Ascending aorta (tissue), 2 donors: ENCODE measurements at places on chromosomes 7 and 10. TPM values are rescaled to one million over a fixed set of nuclear protein-coding genes. Genes with fewer than 3 reads are reported as not detected.
A peak's percentile ranks its signal among the peaks of the same experiment; 100 is the strongest.

SPDYE5 gene
- not detected for total RNA-seq

FXYD4 gene
- not detected for total RNA-seq

PILRA gene
- 25.8 TPM for total RNA-seq

TUBB8 gene
- not detected for total RNA-seq

RASA4B gene
- total RNA-seq = 143 TPM

KCND2 gene
- total RNA-seq = 0.21 TPM

CAMK1D gene
- total RNA-seq = 4.2 TPM

TMEM213 gene
- not detected for total RNA-seq

ZNF488 gene
- not detected for total RNA-seq

DYNC1I1 gene
- total RNA-seq = 13.2 TPM

H2BK1 gene
- not detected for total RNA-seq

CLDN4 gene
- total RNA-seq = 0.21 TPM

CUZD1 gene
- total RNA-seq = not detected

KIF11 gene
- not detected for total RNA-seq

GRCh38 chr7:97117372-97118188 is at the start of gene SDHAF3:
Gene SDHAF3, plus strand, starts transcription at chr7:97117698. Its CDS starts 26 bp downstream, at chr7:97117724.
- DNase-seq = peak; percentile 77

DNA sequence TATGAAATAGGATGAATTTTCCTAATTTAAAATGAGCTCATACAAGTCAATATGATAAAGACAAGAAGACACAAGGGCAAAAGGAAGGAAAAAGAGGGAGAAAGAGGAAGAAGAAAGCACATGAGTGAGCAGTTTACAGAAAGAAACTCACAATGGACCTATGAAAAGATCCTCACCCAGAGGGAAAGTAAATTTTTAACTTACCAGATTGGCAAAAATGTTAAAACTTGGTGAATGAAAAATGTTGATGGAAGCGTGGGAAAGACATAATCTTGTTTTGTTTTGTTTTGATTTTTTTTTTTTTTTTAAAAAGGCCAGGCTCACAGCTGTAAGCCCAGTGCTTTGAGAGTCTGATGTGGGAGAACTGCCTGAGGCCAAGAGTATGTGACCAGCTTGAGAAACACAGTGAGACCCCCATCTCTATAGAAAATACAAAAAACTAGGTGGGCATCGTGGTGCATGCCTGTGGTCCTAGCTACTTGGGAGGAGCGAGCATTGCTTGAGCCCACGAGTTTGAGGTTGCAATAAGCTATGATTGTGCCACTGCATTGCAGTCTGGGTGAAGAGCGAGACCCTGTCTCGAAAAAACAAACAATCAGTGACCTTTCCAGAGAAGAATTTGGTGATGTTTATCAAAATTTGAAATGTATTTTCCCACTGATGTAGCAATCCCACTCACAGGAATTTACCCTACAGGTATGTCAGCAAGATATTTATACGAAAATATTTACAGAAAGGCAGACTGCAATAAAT is 152.9 kb upstream of the ASAH2 start:
- DNase-seq = no peak

GRCh38 chr10:90871279-90871765 is 452 bp upstream of the RPP30 start:
- no peak for DNase-seq

DNA sequence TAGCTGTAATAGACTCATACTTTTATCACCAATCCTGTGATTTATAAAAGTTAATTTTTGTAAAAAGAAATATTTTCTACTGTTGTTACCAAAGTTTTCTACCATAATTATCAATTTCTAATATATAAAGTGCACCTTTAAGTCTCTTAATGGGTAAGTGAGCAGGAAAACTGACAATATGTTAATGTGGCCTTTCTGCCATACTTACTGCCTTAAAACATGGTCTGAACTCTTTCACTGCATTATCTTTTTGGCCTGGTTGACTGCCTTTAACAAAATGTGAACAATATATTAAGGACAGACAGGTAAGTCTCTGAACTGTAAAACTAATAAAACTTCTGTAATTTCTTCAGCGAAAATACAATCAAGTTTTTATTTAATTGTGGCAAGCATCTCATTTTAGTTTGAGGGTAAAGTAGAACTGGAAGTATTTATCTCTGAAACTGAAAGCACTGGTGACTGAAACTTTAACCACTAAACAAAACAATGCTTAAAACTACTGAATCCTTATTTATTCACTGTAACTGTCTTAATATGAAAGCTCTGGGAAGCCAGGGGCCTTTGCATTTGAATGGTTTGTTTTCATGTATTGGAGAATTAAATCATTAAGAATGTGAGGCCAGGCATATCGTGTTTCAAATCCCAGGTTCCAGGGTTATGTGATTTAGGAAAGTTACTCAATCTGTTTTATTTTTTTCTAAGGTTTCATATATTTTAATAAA is 948.8 kb upstream of the POT1 start:
- DNase-seq = no peak

DNA sequence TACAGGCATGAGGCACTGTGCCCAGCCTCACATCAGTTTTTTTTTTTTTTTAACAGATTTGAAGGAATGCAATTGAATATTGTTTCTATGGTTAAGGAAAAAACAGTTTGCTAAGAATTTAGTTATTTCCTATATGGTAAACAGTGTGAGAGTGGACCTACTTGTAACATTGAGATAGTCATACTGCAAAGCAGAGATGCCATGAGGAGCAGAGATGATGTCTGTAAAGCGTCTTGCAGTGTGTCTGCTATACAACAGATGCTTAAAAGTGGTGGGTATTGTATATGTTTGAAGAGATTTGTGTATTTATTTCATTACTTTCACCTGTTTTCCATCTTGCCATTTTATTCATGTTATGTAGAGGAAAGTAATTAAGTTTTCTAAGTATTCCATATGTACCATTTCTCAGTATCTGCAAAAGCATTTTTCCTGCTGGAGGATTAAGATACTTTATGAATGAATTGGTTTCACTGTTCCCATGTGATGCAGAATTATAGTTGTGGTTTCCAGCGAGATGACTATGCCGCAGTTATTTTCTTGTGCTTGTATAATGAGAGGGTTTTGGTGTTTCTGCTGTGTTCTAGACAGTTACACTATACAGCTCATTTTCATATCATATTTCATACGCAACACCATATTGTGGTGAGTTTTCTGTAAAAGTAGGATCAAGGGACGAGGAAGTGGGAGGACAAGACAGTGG is 26.6 kb downstream of the TET1 start:
- no peak for DNase-seq

- no peak for DNase-seq
Measured at GRCh38 chr10:3654496-3654895, 130.5 kb downstream of the KLF6 start.

DNA sequence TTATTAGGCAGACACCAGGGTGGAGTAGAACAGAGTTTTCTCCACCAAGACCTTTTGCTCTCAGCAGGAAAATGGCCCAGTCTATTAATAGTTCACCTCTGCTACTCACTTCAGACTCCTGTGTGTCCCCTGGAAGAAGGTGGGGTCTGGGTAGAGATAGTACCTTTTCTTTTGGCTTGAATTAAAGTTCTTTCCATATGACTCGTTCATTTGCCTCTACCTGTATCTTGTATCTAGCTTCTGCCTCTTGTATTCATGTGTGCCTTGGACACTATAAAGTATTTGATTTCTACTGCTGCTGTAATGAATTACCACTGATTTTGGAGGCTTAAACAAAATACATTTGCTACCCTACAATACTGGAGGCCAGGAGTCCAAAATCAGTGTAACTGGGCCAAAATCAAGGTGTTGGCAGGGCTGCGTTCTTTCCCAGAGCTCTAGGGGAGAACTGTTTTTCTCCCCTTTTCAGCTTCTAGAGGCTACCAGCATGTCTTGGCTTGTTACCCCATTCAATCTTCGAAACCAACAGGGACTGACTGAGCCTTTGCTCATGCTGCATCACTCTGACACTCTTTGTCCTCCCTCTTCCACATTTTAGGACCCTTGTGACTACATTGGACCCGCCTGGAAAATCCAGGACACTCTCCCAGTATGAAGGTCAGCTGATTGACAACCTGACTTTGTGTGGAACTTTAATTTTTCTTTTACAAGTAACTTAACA is 155.6 kb upstream of the PRSS58 start:
- DNase-seq = no peak

GRCh38 chr7:107318523-107319160 is 149.8 kb downstream of the HBP1 start:
- no peak for DNase-seq

DNA sequence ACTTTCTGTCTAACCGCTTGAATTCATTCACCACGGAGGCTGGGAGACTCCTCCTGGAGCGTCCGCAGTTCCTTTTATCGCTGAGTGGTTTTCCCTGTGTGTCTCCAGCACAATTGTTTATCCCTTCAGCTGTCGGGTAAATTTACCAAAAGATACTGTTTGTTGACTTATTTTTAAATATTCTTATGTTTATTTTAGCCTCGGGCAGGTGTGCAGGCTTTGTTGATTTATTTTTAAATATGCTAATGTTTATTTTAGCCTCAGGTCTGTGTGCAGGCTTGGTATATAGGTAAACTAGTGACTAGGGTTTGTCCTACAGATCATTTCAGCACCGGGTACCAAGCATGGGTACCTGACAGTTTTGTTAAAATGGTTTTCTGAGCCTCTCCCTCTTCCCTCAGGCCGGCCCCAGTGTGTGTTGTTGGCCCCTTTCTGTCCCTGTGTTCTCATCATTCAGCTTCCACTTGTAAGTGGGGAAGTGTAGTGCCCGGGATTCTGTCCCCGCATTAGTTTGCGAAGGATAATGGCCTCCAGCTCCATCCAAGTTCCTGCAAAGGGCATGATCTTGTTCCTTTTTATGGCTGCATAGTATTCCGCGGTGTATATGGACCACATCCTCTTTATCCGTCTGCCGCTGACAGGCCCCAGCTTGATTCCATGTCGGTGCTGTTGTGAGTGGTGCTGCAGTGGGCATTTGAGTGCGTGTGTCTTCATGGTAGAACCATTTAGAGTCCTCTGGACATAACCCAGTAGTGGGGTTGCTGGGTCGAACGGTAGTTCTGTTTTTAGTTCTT is 5.3 kb downstream of the GET4 start:
- no peak for DNase-seq

- DNase-seq = no peak
Measured at GRCh38 chr10:10830293-10830986, 187.2 kb upstream of the CELF2 start.

DNA sequence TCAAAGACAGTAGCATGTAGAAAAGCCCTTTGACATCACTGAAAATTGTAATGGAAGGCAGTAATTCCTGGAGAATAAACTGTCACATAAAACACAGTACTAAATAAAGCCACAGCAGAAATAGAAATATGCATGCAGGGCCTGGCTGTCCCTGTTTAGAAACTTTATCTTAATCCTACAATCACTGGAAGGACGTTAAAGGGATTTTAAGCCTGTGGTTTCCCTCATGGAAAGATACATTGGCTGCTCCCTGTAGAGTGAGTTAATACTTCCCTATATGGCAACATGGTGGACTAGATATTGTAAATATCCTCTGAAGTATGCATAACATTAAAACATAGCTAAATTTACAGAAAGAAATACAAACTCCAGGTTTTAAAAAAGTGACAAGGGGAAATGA is 1334.9 kb upstream of the CELF2 start:
- DNase-seq = no peak

GRCh38 chr10:130203626-130204025 is 67.4 kb downstream of the GLRX3 start:
- no peak for DNase-seq

GRCh38 chr7:46745707-46746090 is 824.6 kb upstream of the IGFBP3 start:
- DNase-seq = no peak

GRCh38 chr7:33776788-33777187 is 128.6 kb upstream of the BMPER start:
- DNase-seq = no peak

DNA sequence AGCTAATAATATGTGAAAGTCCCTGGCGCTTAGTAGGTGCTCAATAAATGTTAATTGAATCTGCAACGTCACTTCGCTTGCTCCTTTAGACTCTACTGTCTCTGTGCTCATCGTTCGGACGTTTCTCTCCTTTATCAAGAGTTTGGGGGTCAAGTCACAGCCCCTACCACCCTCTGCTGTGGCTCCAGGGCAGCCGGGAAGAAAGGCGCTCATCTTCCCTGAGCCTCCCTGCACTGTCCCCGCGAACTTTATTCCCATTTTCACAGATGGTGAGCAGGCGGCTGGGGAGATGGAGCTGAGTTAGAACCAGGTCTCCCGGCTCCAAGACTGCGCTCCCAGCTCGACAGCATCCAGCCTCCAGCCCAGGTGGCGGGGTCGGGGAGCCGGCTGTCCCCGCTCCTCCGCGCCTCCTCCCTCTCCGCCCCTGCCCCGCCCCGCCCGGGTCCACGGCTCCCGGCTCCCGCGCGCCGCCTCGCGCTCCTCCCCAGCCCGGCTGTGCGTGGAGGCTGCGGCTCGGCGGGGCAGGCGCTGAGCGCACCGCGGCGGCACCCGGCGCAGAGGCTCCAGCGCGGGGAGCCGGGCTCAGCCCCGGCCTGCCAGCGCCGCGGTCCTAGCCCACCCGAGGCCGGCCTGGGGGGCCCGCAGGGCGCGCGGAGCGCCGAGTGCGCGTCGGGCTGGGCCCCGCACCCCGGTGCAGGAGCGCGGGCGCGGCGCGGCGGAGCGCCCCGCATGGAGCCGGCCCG is at the start of gene CLEC2L:
CLEC2L (plus strand) TSS at position 487 of the 743 bp plus-strand sequence; CDS start at position 730, 243 bp downstream.
- no peak for DNase-seq

DNA sequence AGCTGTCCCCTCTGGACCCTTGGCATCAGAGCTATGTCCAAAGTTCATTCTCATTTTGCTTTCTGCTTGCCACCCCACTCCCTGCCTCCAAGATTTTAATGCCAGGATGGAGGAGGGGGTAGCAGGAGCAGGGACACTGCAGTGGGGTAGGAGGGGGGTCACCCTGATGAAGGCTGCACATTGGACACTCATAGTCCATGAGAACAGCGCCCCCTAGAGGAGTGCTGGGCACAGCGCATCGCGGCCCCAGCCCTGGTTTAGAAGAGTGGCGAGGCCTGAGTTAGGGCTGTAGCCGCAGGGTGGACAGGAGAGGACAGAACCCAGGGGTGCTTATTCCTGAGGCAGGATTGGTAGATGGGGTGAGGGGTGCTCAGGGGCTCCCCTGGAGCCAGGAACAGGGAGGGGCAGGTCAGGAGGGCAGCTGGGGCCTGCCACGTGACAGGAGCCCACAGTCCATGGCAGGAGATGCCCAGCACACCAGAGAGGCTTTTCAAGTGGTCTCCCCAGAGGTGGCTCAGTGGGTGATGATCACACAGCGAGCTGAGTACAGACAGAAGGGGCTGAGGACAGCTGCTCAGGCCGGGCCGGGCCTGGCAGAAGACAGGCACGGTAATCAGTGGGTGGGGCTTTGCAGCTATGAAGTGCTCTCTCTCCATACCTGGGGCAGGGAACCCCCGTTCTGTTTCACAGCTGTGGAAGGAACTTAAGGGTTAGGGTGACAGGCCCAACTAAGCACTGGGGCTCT is 71.4 kb downstream of the NEURL1 start:
- DNase-seq = no peak

- DNase-seq = no peak
Measured at GRCh38 chr7:95469848-95470247, 15.9 kb upstream of the ASB4 start.
